Activated CD4-positive, alpha-beta T cell treated with anti-CD3 and anti-CD28 coated beads, Interleukin-2, amount 10 ng/mL, durations not matched to agents 7 days and 5 days (primary cell): ENCODE measurements at places on chromosomes 6 and 20.

- no peaks in the 10 kb centered on the region for H3K36me3 ChIP-seq
- H3K27ac ChIP-seq: no peak overlapping the region
- H3K27me3 ChIP-seq: no peaks in the 10 kb centered on the region
- H3K4me1 ChIP-seq: peaks cover 13% of the 10 kb centered on the region
- DNase-seq: no peak
These were observed 329.1 kb upstream of the SOX4 start for GRCh38 chr6:21264288-21265033.

- DNase-seq: no peak
- H3K27me3 ChIP-seq: peaks cover 16% of the 10 kb centered on the region
- H3K4me3 ChIP-seq: no peak overlapping the region
- no peaks in the 10 kb centered on the region for H3K4me1 ChIP-seq
These were observed 1.2 kb downstream of the MAS1L start for GRCh38 chr6:29486577-29486976.

DNA sequence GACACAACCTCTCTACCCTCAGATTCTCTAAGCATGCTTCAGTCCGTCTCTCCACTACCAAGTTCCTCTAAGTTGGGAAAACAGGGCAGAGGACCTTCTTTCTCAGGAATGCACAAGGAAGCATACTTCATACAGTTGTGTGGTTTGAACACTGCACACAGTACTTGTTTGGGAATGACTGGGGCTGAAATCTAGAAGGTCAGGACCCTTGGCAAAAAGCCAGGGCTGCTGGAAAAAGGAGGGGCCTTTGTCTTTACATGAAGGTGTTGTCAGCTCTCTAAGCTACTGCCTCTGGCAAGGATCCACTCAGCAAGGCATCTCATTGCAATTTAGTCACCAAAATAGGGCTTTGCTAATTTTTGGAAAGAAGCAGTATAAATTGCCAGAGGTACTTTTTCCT lies 20.7 kb upstream of the HEY2 start:
- no peak overlapping the region for H3K4me3 ChIP-seq
- H3K4me1 ChIP-seq: no peaks in the 10 kb centered on the region
- DNase-seq: no peak
- no peaks in the 10 kb centered on the region for H3K36me3 ChIP-seq
- no peak overlapping the region for H3K27ac ChIP-seq

DNA sequence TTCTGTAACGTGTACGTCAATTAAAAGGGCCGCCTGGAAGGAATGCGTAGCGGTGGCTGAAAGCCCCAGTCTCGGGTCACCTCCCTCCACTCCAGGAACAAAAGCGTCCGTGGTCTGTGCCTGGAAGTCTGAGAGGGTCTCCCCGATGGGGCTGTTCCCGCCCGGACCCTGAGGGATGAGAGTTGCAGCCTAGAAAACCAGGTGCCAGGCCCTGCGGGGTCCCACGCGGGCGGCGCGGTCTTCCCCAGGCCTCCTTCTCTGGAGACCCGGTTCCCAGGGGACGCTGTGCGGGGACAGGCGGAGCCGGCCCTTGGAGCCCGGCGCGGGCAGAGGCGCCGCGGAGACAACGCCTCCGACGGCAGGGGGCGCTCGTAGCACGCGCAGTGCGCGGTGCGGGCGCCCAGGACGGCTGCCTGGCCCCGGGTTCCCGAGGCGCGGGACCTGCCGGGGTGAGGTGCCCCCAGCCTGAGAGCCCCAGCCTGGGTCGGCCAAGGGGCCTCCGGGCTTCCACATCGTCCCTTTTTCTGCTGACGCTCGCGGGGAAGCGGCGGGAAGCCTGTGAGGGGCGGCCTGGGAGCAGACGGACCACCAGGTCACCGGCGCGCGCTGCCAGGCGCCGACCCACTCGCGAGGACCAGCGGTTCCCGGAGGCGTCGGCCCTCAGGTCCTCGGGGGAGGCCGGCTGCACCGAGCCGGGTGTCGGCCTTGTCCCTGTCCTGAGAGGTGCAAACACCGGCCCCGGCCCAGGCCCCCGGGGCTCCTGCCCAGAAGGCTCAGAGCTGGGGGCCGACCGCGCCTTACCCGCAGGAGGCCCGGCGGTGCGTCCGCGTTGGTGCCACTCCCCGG lies 5.3 kb upstream of the FOXC1 start:
- peaks cover 80% of the 10 kb centered on the region for H3K27me3 ChIP-seq
- H3K27ac ChIP-seq: no peak overlapping the region
- peaks cover 4% of the 10 kb centered on the region for H3K36me3 ChIP-seq
- peaks cover 26% of the 10 kb centered on the region for H3K4me1 ChIP-seq

GRCh38 chr20:23663180-23663579 lies 25.4 kb upstream of the CST3 start:
- H3K27me3 ChIP-seq: no peaks in the 10 kb centered on the region
- no peaks in the 10 kb centered on the region for H3K36me3 ChIP-seq
- H3K4me3 ChIP-seq: no peak overlapping the region
- no peaks in the 10 kb centered on the region for H3K4me1 ChIP-seq
- DNase-seq: no peak

DNA sequence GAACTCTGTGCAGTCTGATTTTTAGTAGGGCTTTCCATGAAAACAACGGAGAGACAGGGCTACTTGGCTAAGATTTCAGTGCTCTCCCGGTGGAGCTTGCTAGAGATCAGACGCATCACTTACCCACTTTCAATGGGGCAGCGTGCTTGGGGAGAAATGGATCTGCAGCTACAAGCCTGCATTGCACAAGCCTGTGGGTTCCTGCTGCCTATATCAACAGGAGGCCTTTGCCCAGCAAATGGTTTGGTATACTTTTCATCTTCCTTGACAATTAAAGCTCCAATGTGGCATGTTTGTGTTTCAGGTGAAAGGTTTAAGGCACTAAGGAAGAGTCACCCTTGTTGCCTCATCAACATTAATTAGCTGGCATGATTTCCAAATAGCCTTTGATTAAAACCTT lies 136.0 kb upstream of the FOXQ1 start:
- DNase-seq: no peak
- H3K27me3 ChIP-seq: peaks cover 7% of the 10 kb centered on the region
- no peak overlapping the region for H3K4me3 ChIP-seq
- H3K36me3 ChIP-seq: no peaks in the 10 kb centered on the region
- H3K27ac ChIP-seq: no peak overlapping the region
- no peaks in the 10 kb centered on the region for H3K4me1 ChIP-seq

GRCh38 chr6:65964261-65964660 lies 257.2 kb upstream of the EYS start:
- H3K36me3 ChIP-seq: no peaks in the 10 kb centered on the region
- H3K27me3 ChIP-seq: no peaks in the 10 kb centered on the region
- no peaks in the 10 kb centered on the region for H3K4me1 ChIP-seq
- no peak for DNase-seq
- no peak overlapping the region for H3K4me3 ChIP-seq

GRCh38 chr20:61464307-61465303 lies 212.5 kb downstream of the CDH4 start:
- H3K36me3 ChIP-seq: no peaks in the 10 kb centered on the region
- H3K27me3 ChIP-seq: no peaks in the 10 kb centered on the region
- H3K4me3 ChIP-seq: no peak overlapping the region
- no peaks in the 10 kb centered on the region for H3K4me1 ChIP-seq

- DNase-seq: no peak
- H3K4me1 ChIP-seq: no peaks in the 10 kb centered on the region
- no peak overlapping the region for H3K4me3 ChIP-seq
- peaks cover 3% of the 10 kb centered on the region for H3K27me3 ChIP-seq
- no peak overlapping the region for H3K27ac ChIP-seq
These were observed 21.0 kb downstream of the COL11A2 start for GRCh38 chr6:33171016-33171879.

GRCh38 chr6:151917531-151918329 lies 110.2 kb downstream of the ESR1 start:
- no peaks in the 10 kb centered on the region for H3K27me3 ChIP-seq
- no peaks in the 10 kb centered on the region for H3K4me1 ChIP-seq
- DNase-seq: no peak
- no peak overlapping the region for H3K4me3 ChIP-seq

DNA sequence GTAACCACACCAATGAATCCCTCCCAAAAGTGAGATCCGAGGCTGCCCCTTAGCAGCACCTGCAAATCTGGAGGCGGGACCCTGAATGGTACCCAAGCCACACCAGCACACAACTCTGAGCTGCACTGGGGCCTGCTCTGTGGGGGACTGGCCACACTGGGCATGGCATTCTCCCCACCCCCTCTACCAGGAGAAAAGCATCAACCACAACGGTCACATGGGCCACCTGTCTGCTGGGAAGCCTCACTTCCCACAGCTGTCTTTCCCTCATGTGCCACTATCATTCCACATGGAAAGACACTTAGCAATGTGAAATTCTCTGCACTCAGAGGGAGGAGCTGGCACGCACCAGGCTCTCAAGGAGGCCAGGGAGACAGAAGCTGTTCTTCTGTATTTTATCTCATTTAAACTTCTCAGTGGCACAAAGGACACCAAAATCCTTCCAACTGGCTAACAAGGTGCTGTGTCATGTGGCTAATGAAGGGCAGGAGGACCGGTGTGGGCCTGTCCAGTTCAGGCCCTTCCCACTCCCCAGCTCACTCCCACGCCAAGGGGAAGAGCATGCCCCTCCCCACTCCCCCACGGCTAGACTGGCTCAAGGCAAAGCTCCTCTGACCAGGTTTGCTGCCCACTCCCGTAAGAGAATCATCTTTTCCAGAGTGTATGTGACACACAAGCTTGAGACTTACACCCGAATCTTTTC lies 19.0 kb downstream of the YTHDF1 start:
- H3K4me1 ChIP-seq: peaks cover 4% of the 10 kb centered on the region
- H3K4me3 ChIP-seq: no peak overlapping the region
- H3K36me3 ChIP-seq: peaks cover 14% of the 10 kb centered on the region
- no peaks in the 10 kb centered on the region for H3K27me3 ChIP-seq
- no peak for DNase-seq
- H3K27ac ChIP-seq: no peak overlapping the region

- peak overlapping the region; percentile 94 for H3K27ac ChIP-seq
These were observed 60.0 kb upstream of the BTN3A2 start for GRCh38 chr6:26304797-26305640.

DNA sequence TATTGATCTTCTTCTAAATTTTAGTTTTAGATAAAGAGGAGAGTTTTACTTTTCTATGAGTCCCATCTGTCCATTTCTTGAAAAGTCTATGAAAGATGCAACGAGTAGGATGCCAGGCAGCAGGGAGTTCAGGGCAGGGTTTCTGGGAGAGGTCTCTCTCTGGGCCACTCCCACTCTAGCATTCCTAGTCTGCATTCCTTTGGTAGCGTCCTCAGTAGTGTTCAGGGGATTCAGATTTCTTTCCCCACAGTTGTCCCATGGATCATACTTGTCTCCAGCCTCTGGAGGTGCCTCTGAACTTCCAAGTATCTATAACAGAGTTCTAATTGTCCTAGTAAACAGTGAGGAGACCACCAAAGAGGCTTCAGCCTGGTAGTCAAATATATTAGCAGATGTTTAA lies 225.3 kb downstream of the RIMS1 start:
- no peak overlapping the region for H3K4me3 ChIP-seq
- H3K36me3 ChIP-seq: no peaks in the 10 kb centered on the region
- no peak for DNase-seq
- H3K27ac ChIP-seq: no peak overlapping the region
- no peaks in the 10 kb centered on the region for H3K27me3 ChIP-seq
- no peaks in the 10 kb centered on the region for H3K4me1 ChIP-seq

DNA sequence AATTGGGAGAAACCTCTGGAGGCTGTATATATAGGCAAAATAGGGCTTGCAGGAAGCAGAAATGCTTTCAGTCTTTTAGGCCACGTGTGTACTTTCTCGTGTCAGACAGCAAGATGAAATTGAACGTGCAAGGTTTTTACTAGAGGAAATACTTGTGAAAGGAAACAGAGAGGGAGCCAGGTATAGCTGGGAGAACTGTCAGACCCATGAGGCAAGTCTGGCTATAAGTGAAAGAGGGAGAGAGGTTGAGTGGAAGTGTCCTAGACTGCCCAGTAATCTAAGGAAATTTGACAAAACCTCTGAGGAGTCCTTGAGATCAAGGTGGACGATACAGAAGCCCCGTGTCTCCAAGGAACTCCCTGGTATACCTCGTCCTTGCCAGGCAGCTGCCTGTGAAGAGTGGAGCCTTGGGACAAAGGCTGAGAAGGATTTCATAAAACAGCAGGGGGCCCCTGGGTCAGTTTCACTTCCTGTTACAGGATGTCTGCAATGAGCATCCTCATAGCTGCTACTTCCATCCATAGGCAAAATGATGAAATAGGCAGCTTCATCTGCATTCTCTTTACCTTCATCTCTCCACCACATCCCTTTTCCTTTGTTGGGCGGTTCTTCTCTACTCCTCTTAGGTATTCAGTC lies 114.4 kb upstream of the MAP3K7 start:
- H3K36me3 ChIP-seq: no peaks in the 10 kb centered on the region
- peaks cover 17% of the 10 kb centered on the region for H3K27me3 ChIP-seq
- H3K4me3 ChIP-seq: no peak overlapping the region
- peaks cover 10% of the 10 kb centered on the region for H3K4me1 ChIP-seq

GRCh38 chr6:21861942-21862341 lies 268.4 kb downstream of the SOX4 start:
- H3K4me1 ChIP-seq: peaks cover 1% of the 10 kb centered on the region
- H3K4me3 ChIP-seq: no peak overlapping the region
- H3K36me3 ChIP-seq: no peaks in the 10 kb centered on the region
- no peak overlapping the region for H3K27ac ChIP-seq
- no peak for DNase-seq

DNA sequence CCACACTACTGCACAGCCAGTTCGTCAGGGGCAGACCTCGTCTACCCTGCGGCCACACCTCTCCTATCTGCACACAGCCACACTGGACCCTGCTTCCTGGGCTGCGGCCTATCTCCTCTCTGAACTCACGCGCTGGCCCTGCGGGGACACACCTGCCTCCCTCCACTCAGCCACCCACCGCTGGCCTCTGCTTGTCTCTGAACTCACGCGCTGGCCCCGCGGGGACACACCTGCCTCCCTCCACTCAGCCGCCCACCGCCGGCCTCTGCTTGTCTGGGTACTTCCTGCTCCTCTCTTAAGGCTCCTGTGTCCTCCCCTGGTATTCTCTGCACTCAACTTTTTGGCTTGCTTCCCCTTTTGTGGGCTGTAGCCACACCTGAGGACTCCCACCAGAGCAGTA lies 52.3 kb downstream of the HUS1B start:
- H3K4me3 ChIP-seq: no peak overlapping the region
- H3K4me1 ChIP-seq: no peaks in the 10 kb centered on the region
- no peak for DNase-seq
- peaks cover 36% of the 10 kb centered on the region for H3K36me3 ChIP-seq

GRCh38 chr6:20632696-20633095 lies 98.4 kb downstream of the CDKAL1 start:
- no peak for DNase-seq
- no peak overlapping the region for H3K4me3 ChIP-seq
- no peaks in the 10 kb centered on the region for H3K27me3 ChIP-seq
- H3K27ac ChIP-seq: no peak overlapping the region
